Fibroblast of skin of back (primary cell): ENCODE measurements at places on chromosomes 2 and 18.

DNA sequence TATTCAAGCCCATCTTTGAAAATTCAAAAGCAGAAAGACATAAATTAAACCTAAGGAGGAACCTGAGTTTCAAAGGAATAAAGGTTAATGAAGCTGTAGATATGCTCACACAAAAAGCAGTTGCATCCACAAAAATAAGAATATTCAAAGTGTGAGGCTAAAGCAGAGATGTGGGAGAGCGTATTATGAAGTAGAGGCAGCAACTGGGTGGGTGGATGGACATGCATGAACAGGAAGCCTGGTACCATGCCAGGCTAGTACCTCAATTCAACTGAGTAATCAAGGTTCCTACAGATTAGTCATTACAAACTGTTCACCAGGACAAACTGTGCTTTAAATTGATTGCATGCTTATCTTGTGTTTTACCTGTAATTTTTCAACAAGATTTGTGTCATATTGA is 330.0 kb upstream of the PKDCC start:
- DNase-seq: no peak

GRCh38 chr2:80987466-80987865 is 682.9 kb upstream of the LRRTM1 start:
- DNase-seq: no peak

DNA sequence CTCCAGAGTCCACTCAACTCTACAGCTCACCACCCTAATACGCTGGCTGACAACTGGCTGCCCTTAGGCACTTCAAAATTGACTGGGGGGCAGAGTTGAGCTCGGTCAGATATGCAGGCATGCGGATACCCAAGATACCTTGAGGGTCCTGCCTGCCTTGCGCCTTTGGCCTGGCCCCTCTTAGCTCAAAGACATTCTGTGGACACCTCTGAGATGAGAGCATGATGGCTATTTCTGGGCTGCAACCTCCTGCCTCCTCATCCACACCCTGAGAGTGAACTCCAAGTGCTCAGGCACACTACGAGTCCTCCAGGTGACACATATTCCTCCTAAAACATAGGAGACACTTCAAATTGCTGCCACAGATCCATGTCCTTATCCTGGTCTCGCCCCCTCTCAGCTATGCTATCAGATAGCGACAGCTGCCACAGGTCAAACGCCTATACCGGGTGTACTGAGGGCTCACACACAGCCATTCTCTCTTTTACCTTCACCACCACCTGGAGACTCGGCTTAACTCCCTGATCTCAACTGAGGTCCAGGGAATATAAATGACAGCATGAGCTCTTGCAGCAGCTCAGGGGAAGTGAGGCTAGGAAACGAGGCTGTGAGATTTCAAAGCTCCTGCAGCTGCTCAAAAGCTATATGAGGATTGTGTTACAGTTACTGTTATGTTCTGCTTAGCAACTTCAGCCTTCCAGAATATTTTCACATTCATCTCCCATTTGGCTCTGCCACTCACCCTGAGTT is 60.5 kb upstream of the TEX51 start:
- DNase-seq: no peak

DNA sequence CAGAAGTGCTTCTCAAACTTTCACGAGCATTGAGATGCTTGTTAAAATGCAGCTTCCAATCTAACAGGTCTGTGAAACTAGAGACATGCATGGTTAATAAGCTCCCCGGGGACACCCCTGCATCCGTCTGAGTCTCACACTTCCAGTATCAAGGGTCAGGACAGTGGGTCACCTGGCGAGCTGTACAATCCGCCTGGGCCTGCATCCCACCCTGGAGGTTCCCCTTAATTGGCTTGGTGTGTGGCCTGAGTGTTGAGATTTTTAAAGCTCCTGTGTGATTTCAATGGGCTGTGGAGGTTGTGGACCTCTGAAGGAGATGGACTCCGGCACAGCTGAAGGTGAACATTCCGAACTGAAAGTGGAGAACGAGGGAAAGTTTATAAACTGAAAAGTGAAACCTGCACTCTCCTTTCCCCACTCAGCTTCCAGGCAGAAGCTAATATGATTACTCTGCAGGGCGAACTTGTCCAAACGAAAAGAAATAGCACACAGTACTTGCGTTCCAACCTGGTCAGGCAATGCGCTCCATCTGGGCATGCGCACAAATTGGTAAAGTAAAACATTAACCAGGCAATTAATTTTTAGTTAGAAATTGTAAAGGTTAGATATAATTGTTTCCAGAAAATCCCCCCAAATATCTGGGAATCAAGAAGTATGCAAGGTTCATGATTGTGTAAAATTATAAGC is 191.7 kb upstream of the ALKAL2 start:
- DNase-seq: no peak

DNA sequence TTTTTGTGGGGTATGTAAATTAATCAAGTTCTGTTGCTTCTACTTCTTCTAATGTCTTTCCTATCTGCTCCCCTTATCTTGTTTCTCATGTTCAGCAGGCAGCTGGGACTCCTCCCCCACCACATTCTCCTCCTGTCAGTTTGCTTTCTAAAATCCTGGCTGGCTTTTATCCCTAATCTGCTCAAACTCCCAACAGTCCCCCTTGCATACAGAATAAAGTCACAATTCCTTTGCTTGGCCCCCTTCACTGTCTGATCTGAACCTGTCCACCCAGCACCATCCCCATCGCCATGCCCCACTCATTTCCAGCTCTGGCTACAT is 2.2 kb downstream of the CFAP221 start:
- no peak for DNase-seq

DNA sequence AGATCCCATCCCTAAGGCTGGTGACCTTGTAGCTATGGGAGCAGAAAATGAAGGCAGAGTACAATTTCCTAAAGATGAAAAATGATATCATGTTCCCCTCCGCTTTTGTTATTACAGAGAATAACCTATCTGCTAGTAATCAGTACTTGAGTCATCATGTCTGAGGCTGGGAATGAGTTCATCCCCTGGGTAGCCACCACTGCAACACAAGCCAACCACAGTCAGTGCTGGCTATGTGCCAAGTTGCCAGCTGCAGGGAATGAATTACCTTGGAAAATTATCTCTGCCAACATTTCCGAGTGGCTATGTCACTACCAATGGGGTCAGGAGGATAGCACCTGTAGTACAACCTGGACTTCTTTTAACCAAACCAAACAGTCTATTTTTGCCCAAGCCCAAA is 1094.7 kb upstream of the DDX18 start:
- DNase-seq: peak; percentile 62

DNA sequence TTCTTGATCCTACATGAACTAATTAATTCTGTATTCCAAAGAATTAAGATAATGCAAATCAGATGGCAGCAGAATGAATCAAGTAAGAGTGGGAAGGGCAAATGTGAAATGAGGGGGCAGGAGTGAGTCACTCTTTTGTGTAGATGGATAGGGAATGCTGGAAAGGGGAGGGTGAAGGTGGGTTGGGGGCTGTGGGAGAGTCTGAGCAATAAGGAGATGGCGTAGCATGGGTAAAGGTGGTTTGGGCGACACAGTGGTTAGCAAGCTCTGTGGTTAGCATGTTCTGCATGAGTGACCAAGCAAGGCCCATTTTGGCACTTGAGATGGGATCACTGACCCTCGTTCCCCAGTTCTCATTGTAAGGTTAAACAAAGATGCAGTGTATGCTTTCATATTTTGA is 20.4 kb downstream of the GPD2 start:
- DNase-seq: no peak

DNA sequence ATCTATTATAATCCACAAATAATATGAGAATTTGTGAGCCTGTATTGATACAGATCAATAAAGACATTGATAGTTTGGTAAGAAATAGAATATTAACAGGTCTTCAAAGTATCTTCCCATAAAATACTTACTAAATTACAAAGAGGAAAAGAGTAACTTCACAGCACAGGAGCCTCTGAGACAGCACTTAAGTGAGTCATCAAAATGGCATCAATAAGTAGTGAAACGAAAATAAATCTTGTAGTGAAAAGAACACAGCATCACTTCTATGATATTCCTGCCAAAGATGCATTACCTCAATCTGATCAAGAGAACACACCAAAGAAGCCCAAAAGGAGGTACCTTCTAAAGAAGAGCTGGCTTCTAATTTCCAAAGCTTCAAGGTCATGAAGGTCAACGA is 116.4 kb downstream of the CBLN2 start:
- peak; percentile 56 for DNase-seq

- DNase-seq: peak; percentile 97
Observed at GRCh38 chr2:101463911-101464641, 10.8 kb downstream of the RFX8 start.

GRCh38 chr18:59455728-59456276 is 96.7 kb upstream of the LMAN1 start:
- no peak for DNase-seq

- no peak for DNase-seq
Observed at GRCh38 chr18:6566338-6566911, 151.7 kb upstream of the L3MBTL4 start.

- DNase-seq: no peak
Observed at GRCh38 chr18:38067086-38067485, 501.5 kb upstream of the CELF4 start.

GRCh38 chr2:74003494-74004211 is 18.9 kb downstream of the TET3 start:
- peak; percentile 94 for DNase-seq

DNA sequence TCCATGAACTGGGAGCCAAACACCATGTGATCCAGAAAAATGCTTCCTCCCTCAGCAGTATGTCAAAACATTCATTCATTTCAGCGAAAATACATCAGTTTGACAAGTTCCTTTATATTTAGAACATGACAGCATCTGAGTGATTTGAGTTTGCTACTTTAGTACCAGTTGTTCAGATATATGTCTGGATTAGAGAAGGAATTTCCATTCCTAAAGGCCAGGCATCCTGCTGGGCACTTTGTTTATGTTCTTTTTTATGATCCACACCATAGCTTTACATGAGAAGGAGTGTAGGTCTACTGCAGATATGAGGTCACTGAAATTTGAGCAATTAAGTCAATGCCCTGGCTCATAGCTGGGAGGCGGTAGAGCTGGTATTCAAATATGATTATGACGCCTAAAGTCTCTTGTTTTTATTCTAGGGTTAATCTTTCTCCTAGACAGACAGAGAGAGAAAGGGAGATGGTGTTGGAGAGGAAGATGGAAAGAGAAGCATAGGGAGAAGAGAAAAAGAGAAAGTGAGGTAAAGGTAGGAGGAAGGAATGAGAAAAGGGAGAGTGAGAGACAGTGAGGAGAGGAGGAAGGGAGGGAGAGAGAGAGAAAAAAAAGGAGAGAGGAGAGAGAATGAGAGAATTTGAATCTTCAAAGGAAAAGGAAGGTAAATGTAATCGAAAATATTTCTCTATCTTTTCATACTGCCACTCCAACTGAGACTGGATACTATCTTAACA is 839.5 kb upstream of the FANCL start:
- DNase-seq: peak; percentile 14

- DNase-seq: peak; percentile 94
Observed at GRCh38 chr2:182587831-182588230, 128.2 kb upstream of the DNAJC10 start.

DNA sequence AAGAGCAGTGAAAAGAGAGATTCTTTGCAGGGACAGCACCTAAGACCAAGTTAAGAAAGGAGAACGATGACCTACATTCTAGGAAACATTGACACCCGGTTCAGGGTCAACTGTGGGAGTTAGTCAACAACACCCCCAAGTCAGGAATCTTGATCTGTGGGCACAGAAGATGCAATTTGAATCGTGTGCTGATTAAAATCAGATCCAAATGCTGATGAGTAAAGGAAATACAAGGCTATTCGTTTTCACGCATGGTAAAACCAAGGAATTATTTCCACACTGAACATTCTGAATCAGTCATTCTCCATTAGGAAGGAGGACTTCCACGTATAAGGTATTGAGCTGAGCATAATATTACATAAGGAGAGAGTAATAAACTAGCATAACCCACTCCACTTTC is 124.2 kb downstream of the COPS8 start:
- DNase-seq: no peak

DNA sequence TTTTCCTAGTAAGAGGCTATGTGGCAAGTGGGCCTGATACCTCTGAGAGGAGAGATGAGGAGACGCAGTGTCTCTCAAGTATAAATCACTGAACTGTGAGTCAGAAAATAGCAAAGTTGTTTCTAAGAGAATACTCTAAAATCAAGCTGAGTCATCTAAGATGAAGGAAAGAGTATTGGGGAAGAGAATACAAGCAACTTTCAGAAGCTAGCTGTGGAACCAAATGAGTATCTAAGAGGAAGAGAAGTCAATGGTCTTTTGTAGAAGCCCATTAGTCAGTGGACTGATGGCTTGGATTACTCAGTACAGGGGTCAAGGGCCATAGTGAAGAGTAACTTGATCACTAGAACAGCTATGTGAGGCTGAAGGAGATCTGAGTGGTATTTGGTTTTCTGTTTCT is 2.7 kb upstream of the DCC start:
- peak; percentile 78 for DNase-seq

DNA sequence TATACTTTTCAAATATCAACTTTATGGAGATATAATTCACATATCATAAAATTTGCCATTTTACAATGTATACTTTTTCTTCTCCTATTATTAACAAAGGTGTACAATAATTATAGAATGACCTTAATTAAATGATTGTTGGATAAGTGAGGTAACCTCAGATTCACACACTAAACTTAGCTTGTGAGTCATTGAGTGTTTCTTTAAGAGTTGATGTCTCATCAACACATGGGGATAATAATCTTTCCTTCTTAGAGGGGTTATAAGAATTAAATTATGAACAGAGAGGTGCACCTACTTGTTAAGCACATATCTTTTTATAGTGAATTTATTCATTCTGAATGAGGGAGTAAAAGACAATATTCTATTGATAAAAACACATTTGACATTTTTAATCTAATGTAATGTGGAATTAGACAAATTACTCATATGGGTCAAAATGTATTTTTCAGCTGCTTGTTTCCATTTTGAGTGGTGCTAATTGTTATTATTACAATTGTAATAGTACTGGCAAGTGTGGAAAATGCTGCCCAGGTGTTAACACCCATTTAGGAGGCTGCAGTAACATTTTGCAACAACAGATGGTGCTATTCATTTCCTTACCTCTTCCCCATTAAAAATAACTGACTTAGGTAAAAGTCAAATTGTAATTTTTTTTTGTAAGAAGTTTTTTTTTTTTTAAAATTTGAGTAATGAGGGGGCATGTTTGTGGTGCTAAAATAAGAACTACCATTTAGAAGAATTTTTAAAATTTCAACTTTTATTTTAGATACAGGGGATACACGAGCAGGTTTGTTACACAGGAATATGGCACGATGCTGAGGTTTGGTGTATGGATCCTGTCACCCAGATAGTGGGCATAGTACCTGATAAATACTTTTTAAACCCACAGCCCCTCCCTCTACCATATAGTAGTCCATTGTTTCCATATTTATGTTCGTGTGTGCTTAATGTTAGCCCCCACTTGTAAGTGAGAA is 32.1 kb upstream of the DYNAP start:
- peak; percentile 12 for DNase-seq

- DNase-seq: no peak
Observed at GRCh38 chr2:236565879-236566402, 3.7 kb upstream of the ACKR3 start.

GRCh38 chr2:124193706-124194105 is 168.6 kb downstream of the CNTNAP5 start:
- no peak for DNase-seq

DNA sequence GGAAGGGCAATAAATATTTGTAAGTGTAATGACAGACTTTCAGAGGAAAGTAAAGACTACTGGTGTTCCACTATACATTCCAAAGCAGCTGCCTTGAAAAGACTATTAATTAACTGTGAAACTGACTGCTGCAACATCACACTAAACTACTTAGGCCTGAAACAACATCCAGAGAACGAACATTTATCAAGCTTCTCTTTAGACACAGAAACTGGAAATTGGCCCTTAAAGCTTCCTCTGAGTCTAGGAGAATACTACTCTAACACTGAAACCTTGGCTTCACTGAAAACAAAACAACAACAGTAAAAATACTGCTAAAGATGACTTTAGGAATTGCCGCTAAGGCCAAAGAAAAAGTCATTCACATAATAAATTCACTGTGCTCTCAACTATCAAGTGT is 74.6 kb downstream of the ESCO1 start:
- no peak for DNase-seq
